ENCODE measurements at places on chromosomes 11 and 22.
A peak's percentile ranks its signal among the peaks of the same experiment; 100 is the strongest.

DNA sequence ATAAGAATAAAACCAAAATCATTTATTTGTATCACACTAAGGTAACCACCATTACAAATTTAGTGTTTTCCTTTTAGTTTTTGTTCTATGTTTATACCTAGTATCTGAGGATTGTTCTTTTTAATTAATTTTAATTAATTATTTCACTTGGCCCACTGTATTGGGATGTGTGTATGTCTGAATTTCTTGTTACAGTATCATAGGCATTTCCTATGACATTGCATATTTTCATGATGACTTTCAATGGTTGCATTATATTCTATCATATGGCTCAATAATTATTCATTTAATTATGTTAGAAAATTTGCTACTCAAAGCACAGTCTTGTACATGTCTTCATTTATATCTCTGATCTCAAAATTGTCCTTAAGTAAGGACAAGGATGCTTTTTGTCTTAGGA, 41.0 kb downstream of the C11orf71 start:
- DNase-seq: no peak

DNA sequence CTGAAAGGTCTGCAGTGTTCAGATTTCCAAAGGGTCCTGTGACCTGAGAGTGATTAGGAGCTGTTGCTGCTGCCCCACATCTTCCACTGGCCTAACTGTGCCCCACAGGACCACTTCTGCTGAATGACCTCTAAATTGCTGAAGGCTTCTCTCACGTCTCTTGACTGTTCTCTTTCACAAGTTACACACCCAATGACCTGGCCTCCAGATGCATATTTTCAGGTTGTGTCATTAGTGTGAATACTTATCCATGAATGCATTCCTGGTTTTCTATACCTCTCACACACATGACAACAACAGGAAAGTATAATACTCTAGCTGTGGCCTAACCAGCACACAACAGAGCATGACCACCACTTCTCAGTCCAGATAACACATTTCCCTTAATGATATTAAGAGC, 15.4 kb downstream of the PRR14L start:
- DNase-seq: no peak

GRCh38 chr11:35969089-35970042, 25.5 kb downstream of the LDLRAD3 start:
- DNase-seq: peak; percentile 37

GRCh38 chr11:44916801-44917385, 33.8 kb downstream of the TP53I11 start:
- no peak for DNase-seq

DNA sequence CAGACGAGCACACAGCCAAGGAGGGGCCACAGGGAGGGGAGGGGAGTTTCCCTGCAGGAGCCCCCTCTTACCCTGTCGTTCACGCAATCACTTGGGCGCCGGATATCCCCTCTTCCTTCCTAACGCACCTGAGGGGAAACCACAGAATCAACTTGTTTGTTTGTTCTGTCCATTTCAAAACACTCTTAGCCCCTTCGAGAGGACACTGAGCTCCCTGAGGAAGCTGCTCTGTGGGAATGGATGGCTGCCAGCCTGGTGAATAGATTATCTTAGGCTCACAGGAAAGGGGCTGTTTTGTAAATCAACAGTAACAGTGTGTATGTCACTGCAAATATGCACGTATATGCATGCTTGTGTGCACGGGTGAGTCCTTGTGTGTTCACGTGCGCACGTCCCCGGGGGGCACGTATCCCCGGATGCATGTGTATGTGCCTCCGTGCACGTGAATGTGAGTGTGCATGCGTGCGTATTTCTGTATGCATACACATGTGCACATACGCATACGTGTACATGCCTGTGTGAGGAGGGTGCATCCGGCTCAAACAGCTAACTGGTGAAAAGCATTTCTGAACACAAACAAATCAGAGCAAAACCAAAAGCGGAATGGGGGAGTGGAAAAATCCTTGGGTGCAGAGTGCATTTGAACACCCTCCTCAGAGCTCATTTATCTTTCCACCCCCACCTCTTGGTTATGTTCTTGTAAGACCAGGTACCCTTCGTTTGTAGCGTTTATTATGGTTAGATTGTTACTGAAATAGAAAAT, 7.2 kb downstream of the ARSA start:
- DNase-seq: peak; percentile 87

- DNase-seq: no peak
Measured at GRCh38 chr22:20279662-20280134, 11.6 kb upstream of the RTN4R start.
